ENCODE measurements at places on chromosomes 13 and 19.
A peak's percentile ranks its signal among the peaks of the same experiment; 100 is the strongest.

DNA sequence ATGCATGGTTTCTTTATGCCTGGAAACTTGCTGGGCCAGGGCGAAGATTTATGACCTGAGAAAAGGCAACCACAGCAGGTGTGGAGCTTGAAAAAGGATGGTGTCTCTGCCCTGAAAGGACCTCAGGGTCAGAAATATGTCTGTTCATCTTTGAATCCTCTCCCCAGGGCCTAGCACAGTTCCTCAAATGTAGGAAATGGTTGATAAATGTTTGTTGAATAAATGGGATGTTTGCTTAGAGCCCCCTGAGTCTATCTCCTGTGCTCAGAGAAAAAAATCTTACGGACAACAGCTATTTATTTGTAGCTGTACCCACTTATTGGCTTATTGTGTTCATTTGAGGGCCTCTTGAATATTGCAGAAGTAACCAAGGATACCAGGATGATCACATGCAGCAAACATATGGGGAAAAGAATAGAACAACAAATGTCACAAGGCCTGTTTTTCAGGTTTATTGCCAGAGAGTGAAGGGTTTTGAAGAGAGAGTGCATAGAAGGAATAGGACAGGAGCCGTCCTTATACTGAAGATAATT, 114.5 kb downstream of the KLF5 start:
- no peak for DNase-seq

- DNase-seq = no peak
These were observed 30.0 kb downstream of the HS6ST3 start for GRCh38 chr13:96119921-96120320.

GRCh38 chr13:30406779-30407416, 15.4 kb upstream of the UBE2L5 start:
- no peak for DNase-seq

DNA sequence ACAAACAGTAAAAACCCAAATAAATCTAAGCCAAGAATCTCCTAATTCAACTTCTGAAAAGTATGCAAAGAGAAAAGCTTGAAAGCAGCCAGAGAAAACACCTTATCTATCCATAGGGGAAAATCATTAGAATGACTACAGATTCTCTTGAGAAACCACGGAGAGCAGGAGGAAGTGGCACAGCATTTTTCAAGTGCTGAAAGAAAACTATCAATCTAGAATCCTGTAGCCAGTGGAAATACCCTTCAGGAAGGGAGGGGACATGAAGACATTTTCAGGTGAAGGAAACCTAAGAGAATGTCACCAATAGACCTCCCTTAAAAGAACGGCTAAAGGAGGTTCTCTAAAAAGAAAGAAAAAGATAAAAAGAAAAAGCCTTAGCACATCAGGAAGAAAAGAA, 66.2 kb upstream of the XPO4 start:
- DNase-seq = no peak

DNA sequence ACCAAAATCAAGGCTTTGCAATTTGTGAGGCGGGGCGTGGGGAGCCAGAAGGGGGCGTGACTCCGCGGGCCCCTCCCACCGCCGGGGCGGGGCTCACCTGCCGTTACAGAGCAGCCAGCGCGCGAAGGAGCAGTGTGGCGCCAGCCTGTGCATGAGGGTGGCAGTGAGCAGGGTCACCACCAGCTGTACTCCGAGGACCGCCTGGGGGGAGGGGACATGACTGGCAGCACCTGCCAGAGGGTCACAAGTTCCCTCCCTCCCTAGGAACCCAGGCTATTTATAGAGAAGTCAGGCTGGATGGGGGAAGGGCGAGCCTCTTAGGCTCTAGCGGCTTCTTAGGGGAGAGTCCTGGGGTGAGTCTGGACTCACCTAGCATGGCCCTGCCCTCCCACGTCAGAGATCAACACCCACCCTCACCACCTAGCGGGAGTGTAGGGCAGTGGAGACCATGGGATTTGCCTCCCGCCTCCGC, 3.6 kb downstream of the TMEM161A start:
- peak; percentile 57 for DNase-seq

DNA sequence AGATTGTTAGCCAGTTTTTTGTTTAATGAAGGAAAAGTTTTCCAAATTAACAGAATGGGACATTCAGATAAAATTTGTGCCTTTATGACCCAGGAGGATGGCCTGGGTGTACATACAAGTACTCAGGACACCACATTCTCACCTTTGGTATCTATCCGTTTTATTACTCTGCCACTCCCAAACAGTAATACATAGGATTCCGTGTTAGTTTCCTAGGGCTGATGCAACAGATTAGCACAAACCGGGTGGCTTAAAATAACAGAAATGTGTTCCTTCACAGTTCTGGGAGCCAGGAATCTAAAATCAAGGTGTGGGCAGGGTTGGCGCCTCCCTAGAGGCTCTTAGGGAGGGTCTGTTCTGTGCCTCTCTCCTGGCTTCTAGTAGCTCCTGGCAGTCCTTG, 129.9 kb downstream of the GGACT start:
- DNase-seq = no peak

DNA sequence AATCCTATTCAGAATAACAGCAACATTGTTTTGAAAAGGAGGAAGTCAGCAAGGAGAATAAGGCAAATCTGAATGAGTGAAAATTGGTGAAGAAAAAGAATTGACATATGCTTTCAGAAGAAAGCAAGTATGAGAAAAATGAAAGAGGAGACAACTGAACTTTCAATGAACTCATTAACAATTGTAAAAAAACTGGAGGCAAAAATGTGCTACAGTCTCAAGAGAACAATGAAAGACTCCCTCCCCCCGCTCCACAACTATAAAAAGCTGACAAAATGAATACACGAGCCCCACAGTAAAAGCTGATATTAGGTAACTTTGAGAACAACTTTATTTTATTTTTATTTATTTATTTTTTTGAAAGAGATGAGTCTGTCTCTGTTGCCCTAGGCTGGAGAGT, 373.1 kb downstream of the DIAPH3 start:
- DNase-seq = no peak
